ENCODE measurements at places on chromosomes 6 and 20.

DNA sequence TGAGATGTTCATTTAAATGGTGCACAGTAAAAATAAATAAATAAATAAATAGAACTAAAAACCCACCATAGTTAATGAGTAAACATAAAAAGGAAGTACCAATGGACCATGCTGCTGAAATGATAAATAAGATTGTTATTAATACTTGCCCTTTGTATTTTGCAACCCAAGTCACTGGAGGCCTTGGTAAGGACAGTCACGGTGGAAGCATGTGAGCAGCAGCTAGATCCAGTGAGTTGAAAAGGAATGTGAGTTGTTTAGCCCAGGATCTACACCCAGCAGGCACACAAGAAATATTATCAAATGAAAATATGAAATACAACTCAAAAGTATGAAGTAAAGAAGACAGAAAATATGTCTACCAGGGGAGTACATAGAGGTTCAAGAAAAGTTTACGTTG lies 6.7 kb downstream of the LGSN start:
- no peak for DNase-seq

DNA sequence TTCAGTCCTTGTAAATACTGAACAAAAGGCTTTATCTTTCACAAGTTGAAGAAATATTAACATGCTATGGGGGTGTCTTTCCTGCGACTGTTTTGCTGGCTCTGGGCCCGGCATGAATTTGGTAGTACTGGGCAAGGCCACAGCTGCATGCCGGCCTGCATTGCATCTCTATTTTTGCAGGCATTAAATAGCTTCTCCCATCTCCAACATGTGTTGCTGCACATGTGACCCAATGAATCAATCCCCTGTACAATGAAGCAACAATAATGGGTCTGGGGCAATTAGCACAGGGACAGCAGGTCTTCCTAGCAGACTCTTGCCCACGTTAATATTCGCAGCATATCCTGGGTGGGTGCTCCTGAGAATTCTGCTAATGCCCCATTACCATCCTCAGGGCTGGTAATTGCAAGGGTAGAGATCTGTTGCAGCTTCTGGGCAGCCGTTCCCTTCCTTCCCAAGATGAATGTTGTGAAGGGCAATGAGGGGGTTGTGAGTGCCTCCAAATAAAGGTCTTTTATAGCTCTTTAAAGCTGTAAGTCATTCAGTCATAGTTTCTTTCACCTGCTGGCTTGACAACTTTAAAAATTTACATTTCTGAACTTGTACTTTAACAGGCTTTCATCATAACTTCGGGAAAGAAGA lies 24.3 kb upstream of the CDYL start:
- no peak for DNase-seq

- no peak for DNase-seq
Measured at GRCh38 chr20:1215386-1216170, 10.3 kb upstream of the RAD21L1 start.

DNA sequence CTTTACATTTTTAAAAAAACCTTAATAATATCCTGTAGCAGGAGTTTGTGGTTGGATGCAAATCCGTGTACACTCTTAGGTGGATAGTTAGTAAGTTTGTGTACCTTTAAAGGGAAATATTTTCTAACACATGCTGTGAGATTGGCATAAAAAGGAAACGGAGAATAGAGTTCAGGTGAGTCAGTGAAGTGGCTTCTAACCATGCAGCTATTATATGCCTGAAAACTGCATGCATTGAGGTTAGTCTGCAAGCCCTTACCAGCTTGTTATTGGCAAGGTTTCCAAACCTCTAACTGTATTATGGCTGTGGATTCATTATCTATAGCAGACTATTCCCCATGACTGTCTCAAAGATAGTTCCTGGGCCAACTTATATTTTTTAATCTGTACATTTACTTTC lies 420.6 kb upstream of the MMS22L start:
- DNase-seq, result no peak

- no peak for DNase-seq
Measured at GRCh38 chr20:48550814-48551213, 277.0 kb downstream of the PREX1 start.

DNA sequence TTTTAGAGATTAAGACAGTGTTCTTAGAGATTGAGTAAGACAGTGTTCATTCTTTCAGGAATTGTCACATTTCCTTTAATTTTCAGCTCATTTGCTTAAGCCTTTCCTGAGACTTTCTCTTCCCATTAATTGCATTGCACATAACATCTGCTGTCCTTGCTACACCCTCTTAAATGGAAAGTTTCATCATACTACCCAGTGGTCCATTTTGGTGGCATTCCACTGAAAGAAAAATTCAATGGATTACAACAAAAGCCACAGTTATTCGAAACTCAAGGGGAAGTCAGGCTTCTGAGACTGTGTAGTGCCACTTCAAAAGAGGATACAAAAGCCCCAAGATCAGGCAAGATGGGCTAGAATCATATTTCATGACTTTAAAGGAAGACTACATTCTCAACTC lies 64.0 kb downstream of the RSPO3 start:
- DNase-seq, result no peak

GRCh38 chr20:53707371-53708055 lies 113.9 kb upstream of the ZNF217 start:
- peak; percentile 71 for DNase-seq

- DNase-seq, result no peak
Measured at GRCh38 chr6:140599916-140600315, 1225.5 kb upstream of the CITED2 start.

GRCh38 chr20:39164642-39165041 lies 202.5 kb downstream of the DHX35 start:
- no peak for DNase-seq

- no peak for DNase-seq
Measured at GRCh38 chr6:157869673-157870302, 46.7 kb downstream of the SNX9 start.

DNA sequence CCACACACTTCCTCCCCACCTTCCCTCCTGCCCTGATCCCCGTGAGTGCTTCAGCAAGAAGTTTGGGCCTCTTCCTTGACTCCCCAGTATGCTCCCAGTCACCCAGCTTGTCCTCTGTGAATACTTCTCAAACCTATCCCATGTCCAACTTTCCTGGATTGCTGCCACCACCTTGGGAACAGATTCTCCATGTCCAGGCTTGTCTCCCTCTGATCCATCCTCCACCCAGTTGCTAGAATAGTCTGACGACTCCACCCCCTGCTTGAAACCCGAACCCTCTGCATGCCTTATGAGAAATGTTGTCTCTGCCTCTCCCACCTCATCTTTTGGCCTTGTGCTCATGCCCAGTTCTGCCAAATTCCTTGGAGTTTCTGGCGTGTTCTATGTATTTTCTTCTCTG lies 108.0 kb downstream of the PPP1R14C start:
- DNase-seq, result no peak

- peak; percentile 20 for DNase-seq
Measured at GRCh38 chr20:43191946-43192863, 2.5 kb upstream of the PTPRT start.

DNA sequence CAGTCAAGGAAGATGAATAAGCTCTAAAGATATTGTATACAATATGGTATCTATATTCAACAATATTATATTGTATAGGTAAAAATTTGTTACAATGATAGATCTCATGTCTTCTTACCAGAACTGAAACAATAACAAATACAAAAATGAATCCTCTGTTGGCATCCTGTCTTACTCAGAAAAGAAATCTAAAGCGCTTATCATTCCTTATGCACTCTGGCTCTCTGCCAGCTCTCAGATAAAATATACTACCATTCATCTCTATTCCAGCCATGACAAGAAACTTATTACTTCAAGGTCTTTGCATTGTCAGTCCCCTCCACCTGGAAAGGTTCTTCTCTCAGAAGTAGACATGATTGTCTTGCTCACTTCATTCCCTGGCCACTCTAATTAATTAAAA lies 138.6 kb downstream of the THEMIS start:
- DNase-seq, result no peak

GRCh38 chr6:118788702-118789101 lies 105.2 kb upstream of the ASF1A start:
- no peak for DNase-seq

- no peak for DNase-seq
Measured at GRCh38 chr20:56060486-56060885, 55.2 kb upstream of the CBLN4 start.

- DNase-seq, result no peak
Measured at GRCh38 chr6:25747477-25747876, 7.1 kb upstream of the SLC17A4 start.

DNA sequence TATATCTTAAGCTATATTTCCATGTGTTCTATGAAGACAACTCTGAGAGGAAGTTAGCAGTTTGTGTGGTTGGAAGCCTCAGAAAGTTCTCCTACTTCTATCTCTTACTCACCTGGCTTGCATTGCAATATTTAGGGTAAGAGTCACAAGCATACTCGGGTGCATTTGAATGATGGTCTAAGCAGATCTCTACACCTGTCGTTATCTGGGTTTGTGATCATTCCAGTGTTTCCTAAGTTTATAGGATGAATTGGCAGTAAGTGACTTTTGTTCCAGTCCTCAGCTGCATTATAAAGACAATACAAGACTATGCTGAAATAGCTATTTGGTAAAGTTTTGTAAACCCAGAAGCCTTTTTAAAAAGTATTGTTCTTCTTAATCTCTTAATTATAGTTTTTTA lies 36.9 kb downstream of the CBFA2T2 start:
- DNase-seq, result no peak

- DNase-seq, result no peak
Measured at GRCh38 chr6:107931894-107932293, 26.1 kb downstream of the SEC63 start.

DNA sequence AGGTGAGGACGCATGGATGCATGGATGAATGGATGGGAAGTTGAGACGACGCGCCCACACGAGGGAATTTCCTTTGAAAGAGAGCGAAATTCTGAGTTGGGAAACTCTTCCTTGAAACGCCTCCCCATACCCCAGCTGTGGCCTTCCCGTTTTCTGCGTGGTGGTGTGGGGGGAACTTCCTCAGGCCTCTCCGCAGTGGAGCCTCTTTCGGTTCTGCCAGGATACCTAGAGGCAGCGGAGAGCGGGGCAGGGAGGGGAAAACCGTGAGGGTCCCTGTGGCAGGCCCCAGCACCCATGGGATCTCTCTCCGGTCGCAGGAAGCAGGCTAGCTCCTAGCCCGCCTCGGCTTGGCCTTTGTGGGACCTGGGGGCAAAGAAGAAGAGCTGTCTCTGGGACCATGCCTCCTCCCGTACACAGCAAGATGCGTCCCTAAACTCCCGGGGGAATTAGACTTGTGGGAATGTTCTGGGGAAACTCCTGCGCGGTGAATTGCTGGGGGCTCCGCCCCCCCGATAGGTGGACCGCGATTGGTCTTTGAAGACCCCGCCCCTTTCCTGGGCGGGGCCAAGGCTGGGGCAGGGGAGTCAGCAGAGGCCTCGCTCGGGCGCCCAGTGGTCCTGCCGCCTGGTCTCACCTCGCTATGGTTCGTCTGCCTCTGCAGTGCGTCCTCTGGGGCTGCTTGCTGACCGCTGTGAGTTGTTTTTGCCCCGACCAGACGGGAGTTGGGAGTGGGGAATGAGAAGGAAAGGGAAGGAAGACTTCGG lies at the start of gene CD40:
TSS of gene CD40 (plus strand) at position 611 of the 764 bp plus-strand sequence. CDS start at position 641, 30 bp downstream.
- peak; percentile 14 for DNase-seq

- DNase-seq, result no peak
Measured at GRCh38 chr6:112683106-112683505, 336.0 kb downstream of the RFPL4B start.

DNA sequence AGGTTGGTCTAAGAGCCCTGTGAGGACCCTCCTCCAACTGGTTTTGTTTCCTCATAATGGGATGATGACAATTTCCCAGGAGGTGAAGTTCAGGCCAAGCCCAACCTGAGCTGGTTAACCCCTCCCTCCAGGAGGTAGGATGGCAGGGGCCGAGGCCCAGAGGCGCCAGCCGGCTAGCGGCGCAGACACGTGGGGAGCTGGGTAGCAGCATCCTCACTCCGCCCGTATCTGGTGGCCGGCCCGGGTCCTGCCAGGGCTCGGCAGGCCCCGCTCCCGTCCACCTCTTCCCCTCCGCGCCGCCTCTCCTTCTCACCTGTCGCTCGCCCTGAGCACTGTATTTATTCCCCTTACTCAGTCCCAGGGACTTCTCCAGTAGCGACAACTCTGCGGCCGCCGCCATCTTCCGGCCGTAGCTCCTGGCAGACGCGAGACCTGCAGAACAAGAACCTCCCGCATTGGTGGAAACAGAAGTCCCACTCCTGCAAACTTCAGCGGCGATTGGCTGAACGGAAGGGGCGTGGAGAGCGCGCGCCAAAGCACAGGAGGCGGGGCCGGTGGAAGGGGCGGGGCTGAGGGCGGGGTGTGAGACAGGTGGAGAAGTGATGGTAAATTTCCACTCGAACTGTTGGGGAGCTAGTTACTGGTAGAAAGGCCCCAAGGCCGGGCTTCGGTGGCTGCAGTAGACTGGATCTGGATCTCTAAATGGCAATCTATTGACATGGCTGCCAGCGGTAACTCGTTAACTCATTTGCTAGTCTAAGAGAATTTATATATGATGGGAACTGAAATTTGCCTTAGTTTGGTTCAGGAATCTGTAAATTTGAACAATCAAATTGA lies at the start of gene EEF1E1:
TSS of gene EEF1E1 (minus strand) at position 427 of the 837 bp plus-strand sequence. CDS start at position 400, 27 bp downstream.
- peak; percentile 89 for DNase-seq

GRCh38 chr6:44504301-44504791 lies 116.8 kb downstream of the CDC5L start:
- DNase-seq, result no peak

- DNase-seq, result no peak
Measured at GRCh38 chr20:35539756-35540212, 2.1 kb upstream of the ERGIC3 start.

DNA sequence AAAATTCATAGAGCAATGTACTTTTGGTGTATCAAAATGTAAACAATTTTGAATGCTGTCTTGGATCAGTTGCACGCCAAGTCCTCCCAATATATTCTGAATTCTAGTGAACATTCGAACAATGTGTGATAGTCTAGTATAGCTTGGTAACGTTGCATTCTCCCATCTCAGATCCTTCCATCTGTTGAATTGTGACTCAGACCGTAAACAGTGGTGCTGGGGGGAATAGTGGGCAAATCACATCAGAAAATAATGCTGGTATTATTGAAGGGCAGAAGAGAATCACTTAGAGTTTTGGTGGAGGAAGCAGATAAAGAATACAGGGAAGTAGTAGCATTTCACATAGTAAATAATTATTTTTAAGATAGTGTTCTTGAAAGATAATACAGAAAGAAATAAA lies 45.7 kb upstream of the PBOV1 start:
- DNase-seq, result no peak

GRCh38 chr20:6707321-6707831 lies 60.1 kb upstream of the BMP2 start:
- no peak for DNase-seq

DNA sequence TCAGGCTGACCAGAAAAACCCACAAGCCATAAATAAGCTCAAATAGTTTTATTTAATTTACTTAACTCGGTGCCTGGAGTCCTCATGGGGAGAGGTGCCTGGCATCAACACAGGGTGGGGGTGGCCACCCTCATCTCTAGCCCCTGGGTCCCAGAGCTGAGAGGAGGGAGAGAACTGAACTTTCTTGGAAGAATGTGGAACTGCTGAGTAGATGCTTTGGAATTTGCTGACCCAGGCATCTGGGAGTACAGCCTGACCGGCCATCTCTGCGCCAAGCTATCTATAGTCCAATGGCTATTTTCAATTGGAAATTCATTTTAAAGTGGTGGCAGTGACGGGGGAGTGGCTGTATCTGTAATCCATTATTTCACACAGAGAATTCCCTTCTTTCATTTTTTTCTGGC lies 104.8 kb downstream of the CDH26 start:
- no peak for DNase-seq

Measured in HL-60 (cell line).